ENCODE measurements at places on chromosomes 7 and 10.

- no peak for DNase-seq
Observed at GRCh38 chr10:21624951-21625350, 90.9 kb downstream of the MLLT10 start.

- DNase-seq, result no peak
Observed at GRCh38 chr10:80579849-80580637, 42.3 kb downstream of the SH2D4B start.

GRCh38 chr10:70996549-70996948, 108.2 kb upstream of the PCBD1 start:
- DNase-seq, result no peak

DNA sequence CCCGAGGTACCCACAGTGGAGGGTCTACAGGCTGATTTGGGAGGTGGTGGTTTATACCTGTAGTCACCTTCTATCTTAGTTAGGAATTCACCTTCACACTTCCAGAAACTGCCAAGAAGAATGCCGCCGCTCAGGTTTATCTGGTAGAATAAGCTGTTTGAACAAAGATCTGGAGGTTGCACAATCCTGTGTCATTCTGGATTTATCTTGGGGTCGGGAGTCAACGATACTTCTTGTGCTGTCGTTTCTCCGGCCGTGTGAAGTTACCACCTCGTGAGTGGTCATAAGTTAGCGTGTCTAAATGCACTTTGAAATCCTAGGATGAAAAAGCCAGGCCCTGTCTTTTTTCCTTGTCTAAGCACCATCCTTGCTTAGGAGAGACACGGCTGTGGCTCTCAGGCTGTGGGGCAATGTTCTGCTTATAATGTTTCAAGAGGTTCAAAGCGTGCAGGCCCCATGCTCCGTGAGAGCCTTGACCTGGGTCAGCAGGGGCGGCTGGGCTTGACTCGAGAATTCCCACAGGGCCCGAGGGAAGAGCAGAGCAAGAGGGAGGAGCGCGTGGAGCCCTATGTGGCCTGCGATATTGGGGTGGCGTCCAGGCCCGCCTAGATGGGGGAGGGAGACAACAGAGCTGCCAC, 35.5 kb downstream of the GRIFIN start:
- no peak for DNase-seq

GRCh38 chr7:115032715-115033703, 111.1 kb downstream of the MDFIC start:
- no peak for DNase-seq

GRCh38 chr10:100662067-100662466, 83.3 kb upstream of the PAX2 start:
- no peak for DNase-seq

- DNase-seq, result no peak
Observed at GRCh38 chr7:108078211-108078673, 51.9 kb downstream of the LAMB4 start.

DNA sequence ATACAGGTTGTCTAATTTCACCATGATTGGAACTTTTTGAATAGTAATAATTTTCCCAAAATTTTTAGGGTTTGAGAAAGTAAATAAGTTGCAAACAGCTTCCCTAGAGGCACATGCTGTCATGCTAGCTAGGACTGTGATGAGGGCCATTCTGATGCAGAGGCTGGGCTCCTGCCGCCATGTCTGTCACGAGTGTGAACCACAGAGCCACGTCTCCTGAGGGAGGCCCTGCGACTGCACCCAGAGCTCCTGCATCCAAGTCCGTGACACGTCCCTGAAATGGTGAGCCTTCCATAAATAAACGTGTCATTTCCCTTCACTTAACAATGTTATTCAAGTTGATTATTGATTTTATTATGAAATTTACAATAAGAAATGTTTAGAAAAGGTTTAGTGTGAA, 40.0 kb downstream of the C10orf120 start:
- DNase-seq, result no peak

GRCh38 chr10:8691498-8692017, 637.1 kb downstream of the GATA3 start:
- no peak for DNase-seq

GRCh38 chr10:76784076-76784475, 853.5 kb downstream of the KCNMA1 start:
- no peak for DNase-seq

DNA sequence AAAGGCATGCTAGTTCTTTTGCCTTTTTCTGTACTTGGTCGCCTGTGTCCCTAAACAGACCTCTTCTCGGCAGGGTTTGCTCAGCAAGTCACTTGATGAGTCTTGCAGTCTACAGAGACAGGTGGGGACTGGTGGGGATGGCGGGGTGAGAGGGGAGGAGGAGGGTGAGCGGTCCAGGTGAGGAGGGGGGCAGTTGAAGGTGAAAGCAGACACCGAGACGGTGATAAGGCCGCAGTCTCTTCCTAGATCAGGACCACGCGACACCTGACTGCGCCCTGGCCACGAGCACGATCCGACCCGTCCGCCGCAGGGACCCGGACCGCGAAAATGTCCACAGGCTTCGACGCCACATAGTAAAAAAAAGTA, 566 bp downstream of the ASNS start:
- DNase-seq, result no peak

DNA sequence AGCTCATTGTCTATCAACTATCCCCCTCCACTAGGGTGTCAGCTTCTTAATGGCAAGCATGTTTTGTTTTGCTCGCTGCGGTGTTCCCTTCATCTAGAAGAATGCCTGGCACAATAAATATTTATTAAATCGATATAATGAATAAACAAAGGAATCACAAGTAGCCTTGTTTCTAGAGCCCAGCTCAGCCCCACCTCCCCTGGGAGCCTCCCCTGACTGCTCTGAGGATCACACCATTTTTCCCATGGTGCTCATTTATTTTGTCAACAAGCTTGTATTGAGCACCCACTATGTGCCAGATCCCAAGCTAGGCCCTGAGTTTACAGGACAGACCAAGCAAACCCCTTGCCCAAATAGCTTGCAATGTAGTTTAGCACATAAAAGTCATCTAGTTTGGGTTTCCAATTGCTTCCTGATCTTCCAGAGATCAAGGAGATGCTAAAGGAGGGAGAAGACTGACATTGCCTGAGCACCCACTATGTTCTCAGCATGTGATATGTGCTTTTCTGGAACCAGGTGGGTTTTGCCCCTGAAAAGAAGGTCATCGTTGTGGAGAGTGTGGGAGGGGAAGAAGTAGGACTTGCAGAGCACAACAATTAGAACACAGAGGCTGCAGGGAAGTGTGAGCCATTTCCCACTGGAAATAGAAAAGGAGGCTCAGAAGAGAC, 42.3 kb upstream of the GPAM start:
- DNase-seq, result no peak

- DNase-seq, result peak; percentile 6
Observed at GRCh38 chr10:84193846-84194423, 402 bp upstream of the CDHR1 start.

DNA sequence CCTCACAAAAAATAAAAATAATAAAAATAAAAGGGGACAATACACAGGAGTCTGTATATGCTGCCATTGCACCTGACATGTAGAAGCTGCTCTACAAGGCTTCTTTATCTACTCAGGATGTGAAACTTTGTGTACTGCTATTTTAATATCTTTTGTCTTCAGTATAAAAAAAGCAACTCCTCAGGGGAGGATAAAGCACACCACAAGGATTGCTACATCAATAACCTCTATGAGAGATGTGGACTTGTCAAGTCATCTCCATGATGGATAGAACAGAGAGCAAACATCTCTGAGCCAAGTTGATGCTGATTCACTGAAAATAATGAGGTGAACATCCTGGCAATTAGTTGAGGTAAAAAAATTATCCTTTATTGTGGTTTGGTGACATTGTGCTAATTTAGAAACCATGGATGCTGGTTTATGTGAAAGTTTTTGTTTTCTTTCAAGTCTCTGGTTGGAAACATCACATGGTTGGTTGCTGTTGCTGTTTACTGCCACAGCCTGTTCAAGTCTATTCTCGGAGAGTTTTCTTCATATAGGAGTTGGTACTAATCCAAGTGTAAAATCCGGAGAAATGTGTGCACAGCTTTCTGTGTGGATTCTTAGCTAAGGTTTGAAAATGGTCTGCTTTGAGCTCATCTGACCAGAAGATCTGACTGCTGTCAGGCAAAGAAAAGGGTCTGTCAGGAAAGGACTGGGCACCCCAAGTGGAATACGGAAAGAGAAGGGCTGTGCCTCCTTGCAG, 1.5 kb upstream of the HECW1 start:
- DNase-seq, result no peak

- no peak for DNase-seq
Observed at GRCh38 chr10:72062382-72062781, 26.0 kb downstream of the SPOCK2 start.

- DNase-seq, result no peak
Observed at GRCh38 chr10:43453266-43453831, 16.4 kb downstream of the ZNF487 start.

- DNase-seq, result no peak
Observed at GRCh38 chr7:25894902-25895791, 256.9 kb upstream of the NFE2L3 start.

GRCh38 chr7:30286749-30287148, 2.4 kb downstream of the ZNRF2 start:
- DNase-seq, result no peak

DNA sequence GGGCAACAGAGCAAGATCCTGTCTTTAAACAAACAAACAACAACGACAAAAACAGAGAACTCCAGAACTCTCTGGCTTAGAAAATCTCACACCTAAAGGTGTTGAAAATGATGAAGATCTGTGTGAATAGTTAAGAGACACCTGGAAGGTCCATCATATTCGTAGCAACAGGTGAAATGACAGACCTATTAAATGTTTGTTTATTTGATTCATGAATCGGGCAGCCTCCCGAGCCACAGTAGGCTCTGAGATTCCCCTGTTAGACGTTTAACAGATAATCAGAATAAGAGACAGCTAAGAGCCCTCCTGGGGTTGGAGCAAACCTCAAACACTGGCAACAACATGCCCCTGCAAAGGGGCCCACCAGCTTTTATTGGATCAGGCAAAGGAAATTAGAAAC, 103.7 kb downstream of the LCOR start:
- DNase-seq, result no peak

GRCh38 chr10:24871011-24871935, 81.1 kb downstream of the PRTFDC1 start:
- DNase-seq, result no peak
